ENCODE measurements at places on chromosomes 2 and 18.
A peak's percentile ranks its signal among the peaks of the same experiment; 100 is the strongest.

- no peak for DNase-seq
These were observed 69.7 kb upstream of the BOD1L2 start for GRCh38 chr18:57077005-57077765.

GRCh38 chr2:197851451-197851850 is 47.1 kb downstream of the PLCL1 start:
- DNase-seq, result no peak

DNA sequence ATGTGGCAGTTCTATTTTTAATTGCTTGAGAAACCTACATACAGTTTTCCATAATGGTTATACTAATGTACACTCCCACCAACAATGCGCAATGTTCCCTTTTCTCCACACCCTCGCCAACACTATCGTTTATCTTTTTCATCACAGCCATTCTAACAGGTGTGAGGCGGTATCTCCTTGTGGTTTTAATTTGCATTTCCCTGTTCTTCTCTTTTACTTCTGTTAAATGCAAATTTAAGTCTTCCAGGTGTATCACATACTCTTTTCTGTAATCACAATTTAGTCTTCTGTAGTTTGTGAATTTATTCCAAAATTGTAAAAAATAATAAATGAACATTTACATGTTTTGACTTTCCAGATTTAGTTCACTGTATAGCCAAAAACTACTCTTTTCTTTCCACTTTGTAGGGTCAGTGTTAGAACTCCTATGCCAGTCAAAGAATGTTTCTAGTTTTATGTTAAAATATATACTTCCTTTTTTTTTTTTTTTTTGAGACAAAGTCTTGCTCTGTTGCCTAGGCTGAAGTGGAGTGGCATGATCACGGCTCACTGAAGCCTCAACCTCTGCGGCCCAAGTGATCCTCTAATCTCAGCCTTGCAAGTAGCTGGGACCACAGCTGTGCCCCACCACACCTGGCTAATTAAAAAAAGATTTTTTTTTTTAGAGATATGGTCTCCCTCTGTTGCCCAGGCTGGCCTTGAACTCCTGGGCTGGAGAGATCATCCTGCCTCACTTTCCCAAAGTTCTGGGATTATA is 15.4 kb upstream of the ACYP2 start:
- DNase-seq, result no peak

DNA sequence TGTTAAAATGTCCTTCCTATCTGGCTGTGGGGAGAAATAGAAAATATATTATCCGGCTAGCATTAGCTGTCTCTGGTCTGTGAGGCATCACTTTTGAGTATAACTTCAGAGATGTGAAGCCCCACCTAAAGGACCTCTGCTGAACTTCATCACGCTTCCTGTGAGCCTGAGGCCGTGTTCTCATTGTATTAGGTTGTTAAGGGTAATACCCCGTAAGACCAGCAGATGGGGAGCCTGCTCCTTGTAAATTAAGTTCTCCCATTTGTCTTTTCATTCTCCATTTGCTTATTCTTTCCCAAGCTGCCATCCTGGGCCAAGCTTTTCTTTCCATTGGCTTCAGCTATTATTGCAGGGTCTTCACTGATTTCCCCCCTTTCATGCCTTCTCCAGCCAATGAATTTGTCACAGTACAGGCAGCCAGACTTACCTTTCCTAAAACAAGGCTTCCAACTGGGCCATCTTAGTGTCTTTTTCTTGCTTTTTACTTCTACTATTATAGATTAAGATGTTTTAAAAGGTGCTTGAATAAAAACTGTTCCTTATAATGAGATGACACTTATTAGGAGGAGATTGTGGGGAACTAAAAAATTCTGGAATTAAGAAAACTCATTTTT is 12.4 kb downstream of the NIF3L1 start:
- peak; percentile 60 for DNase-seq

DNA sequence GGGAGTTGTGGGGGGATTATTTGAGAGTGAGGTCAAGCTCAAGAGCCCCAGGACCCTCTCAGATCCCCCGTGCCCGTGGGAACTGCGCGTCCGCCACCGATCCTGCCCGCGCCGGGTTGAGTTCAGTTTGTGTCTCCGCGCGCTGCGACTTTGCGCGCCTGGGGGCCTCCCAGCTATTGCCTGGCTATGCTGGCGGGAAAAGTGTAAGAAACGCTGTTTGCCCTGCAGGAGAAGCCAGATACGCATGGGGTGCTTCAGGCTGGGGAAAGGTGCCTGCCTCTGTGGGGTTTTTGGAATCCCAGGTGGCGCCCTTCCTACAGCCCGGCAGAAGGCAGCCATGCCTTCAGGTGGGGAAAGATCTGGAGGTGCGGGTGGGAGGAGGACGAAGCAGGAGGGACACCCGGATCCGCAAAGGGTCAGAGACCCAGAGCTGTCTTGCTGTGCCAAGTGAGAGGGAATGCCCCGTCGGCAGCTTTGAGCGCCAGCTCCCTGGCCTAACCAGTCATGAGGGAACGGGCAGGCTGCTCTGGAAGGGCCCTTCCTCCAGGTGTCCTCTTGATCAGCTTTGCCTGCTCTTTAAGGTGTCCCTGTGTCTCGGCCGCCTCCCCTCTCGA is 22.5 kb downstream of the TEX44 start:
- DNase-seq, result no peak

DNA sequence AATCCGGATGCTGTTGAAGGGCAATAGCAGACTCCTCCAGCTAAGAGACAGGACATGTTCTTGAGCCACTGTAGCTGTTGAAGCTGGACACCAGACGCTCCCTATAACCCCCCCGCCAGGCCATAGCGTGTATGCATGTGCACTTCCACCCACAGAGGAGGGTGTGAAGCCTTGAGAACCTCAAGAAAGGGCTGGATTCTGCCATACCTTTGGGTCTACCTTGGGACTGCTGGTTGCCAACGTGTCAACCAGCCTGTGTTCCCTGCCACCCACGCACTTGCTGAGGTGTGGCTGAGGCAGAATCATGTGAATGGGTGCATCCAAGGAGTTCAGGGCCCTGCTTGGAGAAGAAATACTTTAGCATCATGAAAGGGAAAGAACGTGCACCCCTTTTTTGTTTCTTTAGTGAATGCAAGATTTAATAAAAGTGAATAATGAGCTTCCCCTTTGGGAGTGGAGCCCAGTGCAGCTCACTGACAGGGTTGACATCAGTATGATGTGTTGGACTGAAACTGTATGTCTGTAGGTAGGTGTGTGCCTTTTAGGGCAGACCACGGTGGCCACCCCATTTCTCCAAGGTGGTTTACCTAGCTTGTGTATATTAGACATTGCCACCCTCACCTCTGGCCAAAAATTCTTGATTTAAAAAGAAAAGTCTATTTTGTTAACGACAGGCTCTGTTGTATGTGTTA is 198.3 kb downstream of the MGAT5 start:
- no peak for DNase-seq

GRCh38 chr2:143708682-143709081 is 579.5 kb downstream of the ARHGAP15 start:
- DNase-seq, result no peak

DNA sequence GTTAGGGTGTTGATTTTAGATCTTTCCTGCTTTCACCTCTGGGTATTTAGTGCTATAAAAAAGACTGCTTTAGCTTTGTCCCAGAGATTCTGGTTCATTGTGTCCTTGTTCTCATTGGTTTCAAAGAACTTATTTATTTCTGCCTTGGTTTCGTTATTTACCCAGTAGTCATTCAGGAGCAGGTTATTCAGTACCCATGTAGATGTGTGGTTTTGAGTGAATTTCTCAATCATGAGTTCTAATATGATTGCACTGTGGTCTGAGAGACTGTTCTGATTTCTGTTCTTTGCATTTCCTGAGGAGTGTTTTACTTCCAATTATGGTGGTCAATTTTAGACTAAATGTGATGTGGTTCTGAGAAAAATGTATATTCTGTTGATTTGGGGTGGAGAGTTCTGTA is 167.1 kb upstream of the KYNU start:
- DNase-seq, result no peak

GRCh38 chr2:88452565-88452905 is at the start of gene FOXI3:
TSS of gene FOXI3 (minus strand) at chr2:88452693. CDS start at chr2:88452535, 158 bp downstream.
- no peak for DNase-seq

DNA sequence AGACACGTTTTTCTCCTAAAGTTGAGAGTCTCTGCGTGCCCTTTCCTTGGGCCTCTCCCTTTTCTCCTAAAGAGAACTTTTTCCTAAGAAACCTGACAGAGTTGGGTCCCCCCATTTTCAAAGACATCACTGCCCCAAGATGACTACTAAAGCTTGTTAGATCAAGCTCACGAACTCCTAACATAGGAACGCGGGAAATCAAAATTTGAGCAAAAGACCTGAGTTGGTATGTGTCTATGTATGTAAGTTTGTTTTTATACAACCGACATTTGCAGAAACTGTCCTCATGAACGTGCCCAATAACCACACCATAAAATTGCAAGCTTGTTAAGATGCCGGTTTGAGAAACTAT is 1.4 kb downstream of the HOXD13 start:
- DNase-seq, result no peak

DNA sequence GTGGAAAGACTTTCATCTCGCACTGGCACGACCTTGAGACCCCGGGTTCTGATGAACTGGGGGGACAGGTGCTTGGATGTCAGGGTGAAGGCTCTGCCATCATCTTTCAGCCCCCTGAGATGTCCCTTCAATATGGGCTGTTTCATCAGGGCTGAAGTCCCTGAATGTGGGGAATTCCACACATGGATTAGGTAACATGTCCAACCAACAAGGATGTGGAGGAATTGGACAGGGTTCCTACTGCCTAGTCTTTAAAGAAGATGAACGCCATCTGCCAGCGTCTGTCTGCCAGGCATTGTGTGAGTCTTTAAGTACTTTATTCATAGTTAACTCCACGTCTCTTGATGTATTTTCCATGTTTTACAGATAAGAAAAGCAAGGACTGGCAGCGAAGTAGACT is 5.9 kb upstream of the GRHL1 start:
- no peak for DNase-seq
